Left lung (tissue), 14 donors: ENCODE measurements at places on chromosomes 11 and 22.

DNA sequence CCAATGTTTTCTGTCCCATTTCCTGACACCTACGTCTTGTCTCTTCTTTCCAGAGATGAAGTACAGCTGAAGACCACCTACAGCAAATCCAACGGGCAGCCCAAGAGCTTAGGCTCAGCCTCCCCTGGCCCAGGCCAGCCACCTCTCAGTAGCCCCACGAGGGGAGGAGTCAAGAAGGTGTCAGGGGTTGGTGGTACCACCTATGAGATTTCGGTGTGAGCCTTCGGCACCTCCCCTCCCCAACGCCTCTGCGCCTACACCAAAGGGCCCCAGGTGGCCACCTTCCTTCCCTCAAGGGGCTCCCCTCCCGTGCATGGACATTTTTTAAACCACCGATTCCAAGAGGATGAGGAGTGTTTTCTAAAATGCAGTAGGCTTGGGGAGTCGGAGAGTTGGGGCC, 12.2 kb downstream of the MED19 start:
- no peak for DNase-seq

DNA sequence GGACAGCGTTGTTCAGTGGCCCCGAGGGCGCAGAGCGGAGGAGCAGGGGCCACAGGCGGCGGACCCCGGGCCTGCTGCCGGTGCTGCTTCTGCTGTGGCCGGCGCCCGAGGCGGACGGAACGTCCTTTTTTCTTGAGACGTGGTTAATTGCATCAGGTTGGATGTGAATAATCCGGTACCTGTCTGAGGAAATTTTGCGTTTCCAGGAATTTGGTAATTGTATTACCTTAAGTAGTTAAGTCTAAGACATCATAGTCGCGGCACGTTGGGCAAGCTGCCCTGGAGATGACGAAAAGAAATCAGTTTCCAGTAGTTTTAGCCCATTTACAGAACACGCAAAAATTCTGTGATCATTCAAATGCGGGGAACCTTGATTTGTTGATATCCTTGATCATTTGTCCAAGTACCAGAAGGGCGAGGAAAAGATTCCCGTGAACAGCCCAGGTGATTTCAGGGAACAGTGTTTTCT, 789 bp downstream of the SPECC1L start:
- peak; percentile 88 for DNase-seq

GRCh38 chr11:6542727-6543126, 45.6 kb downstream of the DNHD1 start:
- no peak for DNase-seq

DNA sequence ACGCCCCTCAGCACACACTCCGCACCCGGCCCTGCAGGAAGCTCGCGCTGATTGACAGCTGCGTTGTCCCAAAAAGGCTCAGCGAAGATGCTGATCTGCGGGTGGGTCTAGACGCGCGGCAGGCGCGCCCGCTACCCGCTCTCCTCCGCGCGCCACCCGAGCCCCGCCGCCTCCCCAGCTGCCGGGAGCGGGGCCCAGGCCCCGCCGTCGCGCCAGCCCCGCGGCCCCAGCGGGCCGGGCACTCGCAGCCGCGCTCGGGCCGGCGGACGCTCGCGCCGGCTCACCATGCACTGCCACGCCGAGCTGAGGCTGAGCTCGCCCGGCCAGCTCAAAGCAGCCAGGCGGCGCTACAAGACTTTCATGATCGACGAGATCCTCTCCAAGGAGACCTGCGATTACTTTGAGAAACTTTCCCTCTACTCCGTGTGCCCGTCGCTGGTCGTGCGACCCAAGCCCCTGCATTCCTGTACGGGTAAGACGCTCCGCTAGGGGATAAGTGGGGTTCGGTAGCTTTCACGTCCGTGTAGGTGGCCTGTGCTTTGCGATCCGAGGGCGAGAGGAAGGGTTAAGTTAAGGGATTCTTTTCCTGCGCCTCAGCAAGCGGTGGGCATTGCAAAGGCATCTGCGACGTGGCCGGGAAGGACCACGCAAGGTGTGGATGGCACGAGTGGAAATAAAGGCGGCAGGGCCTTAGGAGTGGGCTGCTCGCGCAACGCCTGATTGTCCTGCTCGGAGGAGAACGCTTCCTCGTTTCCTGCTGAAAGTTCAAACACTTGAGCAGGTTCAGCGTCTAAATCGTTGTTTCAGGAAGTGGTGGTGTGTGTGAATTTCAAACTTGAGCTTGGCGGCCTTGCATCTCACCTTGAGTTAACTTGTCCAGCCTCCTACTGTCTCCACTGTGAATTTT, at the start of gene BARX2:
Gene BARX2 (plus strand): TSS at position 98 of the 907 bp plus-strand sequence. CDS start 188 bp downstream, at position 286.
- peak; percentile 83 for DNase-seq

- peak; percentile 63 for DNase-seq
Observed at GRCh38 chr22:19799322-19800190, 39.0 kb downstream of the TBX1 start.
